ENCODE measurements at places on chromosomes 7 and 10.

DNA sequence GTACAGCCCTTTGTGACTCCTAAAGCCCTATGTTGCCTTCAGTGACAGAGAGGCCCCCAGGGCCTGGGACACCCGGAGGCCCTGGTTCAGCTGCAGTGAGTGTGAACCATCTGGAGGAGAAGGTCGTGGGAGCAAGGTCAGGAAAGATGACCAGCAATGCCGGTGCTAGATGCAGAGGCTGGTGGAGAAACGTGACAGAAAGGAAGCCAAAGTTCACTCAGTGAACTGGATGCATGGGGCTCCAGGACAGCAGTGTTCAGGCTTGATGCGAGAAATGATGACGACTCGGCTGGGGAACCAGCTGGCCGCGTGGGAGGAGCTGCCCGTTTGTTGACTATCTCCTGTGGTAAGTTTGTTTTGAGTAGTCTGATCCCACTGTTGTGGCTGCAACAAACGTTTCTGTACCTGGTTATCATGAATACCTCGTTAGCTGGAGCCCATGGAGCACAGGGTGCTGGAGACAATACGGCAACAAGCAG, 54.1 kb upstream of the MKRN1 start:
- DNase-seq, result no peak

DNA sequence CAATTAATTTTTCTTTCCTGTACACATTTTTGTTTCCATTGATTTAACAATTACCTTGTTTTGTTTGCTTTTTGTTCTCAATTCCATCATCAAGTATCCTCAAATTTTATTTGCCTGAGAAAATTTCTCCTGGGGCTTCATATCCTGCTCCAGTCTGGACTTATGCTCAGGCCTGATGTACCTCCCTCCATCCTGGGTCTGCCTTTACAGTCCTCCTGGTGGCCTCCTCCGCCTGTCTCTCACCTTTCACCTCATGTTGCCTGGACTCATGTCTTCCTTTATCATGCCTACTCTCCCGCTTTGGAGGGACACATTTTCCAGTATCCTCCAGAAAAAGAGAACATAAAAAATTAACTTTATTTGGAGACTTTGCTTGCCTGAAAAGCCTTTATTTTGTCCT, 12.1 kb upstream of the TAS2R60 start:
- no peak for DNase-seq

- no peak for DNase-seq
These were observed 125.7 kb downstream of the BICC1 start for GRCh38 chr10:58638388-58638787.

DNA sequence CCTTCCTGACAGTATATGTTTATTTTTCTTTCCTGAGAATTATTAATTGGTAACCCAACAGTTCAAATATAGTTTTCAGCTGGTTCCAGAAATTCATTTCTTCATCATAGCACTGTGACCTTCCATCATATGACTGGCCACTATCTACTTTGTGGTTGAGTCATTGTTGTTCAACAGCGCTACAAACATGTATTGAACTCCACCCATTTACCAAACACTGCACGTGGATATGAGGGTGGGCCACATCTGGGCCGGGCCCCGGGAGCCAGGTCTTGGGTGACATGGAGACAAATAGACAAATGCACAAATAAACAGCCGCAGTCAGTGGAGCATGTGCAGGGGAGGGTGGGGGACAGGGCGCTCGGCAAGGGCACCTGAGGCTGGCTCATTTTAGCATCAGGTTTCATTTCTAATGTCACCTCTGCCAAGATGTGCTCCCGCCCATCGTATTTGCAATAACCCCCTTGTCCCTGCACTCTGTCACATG, 24.0 kb upstream of the EEPD1 start:
- no peak for DNase-seq

- DNase-seq, result no peak
These were observed 244.7 kb upstream of the GPR26 start for GRCh38 chr10:123421461-123421860.

- DNase-seq, result no peak
These were observed 124.8 kb downstream of the TSPAN12 start for GRCh38 chr7:120733143-120733542.

GRCh38 chr7:36312064-36312914, 77.4 kb upstream of the ANLN start:
- DNase-seq, result no peak

DNA sequence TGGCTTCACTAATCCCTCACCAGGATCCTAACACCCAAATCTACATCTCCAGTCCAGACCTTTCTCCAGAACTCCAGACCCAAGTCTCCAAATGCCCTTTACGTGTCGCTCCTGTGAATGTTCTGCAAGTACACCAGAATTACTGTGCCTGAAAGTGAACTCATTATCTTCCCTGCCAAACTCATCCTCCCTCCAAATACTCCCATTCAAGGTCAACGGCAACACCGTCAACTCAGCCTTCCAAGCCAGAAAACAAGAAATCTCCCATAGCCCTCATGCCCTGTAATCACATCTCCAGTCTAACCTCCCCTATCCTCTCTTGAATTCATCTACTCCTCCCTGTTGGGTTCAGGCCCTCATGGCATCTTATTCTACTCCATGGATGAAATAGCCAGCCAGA, 12.3 kb downstream of the CREB3L2 start:
- no peak for DNase-seq

DNA sequence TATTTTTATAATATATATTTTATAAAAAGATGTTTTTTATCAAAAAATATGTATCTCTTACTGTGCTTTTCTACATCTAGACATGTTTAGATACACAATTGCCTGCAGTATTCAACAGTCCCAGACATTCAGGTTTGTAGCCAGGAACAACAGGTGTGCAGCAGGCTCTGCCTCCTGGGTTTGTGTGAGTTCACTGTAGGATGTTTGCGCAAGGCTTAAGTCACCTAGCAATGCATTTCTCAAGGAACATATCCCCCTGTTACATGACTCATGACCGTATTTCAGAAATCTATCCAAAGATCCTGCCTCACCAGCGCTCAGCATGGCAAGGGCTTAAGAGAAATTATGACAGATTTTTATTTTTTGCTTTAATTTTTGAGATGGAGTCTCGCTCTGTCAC, 41.5 kb downstream of the PITRM1 start:
- DNase-seq, result no peak

- no peak for DNase-seq
These were observed 27.9 kb downstream of the LRRC20 start for GRCh38 chr10:70354556-70354955.

- no peak for DNase-seq
These were observed 162.9 kb downstream of the SH3PXD2A start for GRCh38 chr10:103692436-103692951.

- DNase-seq, result no peak
These were observed 16.3 kb downstream of the AKR1D1 start for GRCh38 chr7:138092486-138093028.

DNA sequence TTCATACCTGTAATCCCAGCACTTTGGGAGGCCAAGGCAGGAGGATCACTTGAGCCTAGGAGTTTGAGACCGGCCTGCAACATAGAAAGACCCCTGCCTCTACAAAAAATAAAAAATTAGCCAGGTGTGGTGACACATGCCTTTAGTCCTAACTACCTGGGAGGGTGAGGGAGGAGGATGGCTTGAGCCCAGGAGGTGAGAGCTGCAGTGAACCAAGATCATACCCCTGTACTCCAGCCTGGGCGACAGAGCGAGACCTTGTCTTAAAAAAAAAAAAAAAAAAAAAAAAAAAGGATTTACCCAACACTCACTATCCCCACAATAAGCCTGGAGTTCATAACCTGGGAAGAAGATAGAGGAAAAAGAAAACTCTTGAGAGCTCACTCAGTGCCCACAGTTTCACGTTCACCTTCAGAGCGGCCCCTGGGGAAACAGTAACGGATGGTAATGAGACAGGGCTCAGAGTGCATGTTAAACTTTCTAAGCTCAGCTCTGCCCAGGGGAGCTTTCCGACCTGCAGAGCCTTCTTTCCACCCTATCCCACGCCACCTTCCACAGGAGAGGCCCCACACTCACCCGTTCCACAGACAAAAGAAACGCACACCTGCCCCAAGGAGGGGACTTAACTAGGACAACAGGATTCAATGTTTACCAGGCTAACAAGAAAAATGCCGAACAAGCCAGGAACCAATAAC, 259.8 kb upstream of the KLF14 start:
- no peak for DNase-seq

- no peak for DNase-seq
These were observed 181.7 kb upstream of the RHOBTB1 start for GRCh38 chr10:61125560-61126170.

DNA sequence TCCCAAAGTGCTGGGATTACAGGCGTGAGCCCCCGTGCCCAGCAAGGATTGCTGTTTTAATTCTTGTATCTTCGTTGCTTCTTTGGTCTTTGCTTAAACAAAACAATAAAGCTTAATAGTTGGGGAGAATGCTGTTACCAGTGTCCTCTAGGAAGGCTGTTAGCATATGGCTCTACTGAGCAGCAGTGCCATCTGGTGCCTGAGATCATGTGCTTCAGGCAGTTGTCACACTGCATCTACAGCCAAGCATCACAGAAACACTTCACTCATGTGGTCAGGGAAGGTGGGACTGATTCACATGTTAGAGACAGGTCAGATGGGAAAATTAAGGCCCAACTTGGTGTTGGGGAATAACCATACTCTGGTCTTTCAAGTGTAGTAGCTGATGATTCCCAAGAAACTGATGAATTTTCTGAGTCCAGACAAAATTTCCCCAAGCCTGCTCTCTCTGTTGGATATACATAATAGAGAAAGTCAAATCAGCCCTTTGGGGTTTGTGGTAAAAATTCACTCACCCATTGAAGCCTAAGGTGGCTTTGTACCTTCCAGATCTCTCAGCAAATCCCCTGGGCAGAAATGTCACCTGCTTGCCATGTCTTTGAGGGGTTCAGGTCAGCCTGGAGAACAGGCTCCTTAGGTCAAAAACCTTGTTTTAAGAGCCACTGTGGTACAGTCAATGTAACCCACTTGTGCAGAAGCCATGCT, 28.4 kb downstream of the UBE2D4 start:
- peak; percentile 37 for DNase-seq

DNA sequence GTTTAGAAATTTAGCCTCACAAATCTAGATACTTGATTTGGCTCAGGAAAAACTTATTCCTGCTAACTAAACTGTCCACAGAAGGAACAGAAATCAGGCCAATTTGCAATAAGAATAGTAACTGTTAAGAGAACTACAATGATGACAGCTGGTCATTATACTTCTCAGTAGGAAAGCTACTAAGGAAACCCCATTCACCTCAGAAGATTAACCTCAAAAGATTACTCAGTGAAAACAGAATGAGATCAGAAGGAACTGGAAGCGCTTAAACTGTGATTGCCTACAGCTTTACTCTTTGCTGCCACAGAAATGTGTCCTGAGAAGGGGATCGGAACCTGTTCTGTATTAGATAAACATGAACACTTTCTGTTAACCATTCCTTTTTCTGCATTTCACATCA, 24.3 kb upstream of the DNAJB12 start:
- no peak for DNase-seq
